ENCODE measurements at places on chromosomes 3 and 15.

DNA sequence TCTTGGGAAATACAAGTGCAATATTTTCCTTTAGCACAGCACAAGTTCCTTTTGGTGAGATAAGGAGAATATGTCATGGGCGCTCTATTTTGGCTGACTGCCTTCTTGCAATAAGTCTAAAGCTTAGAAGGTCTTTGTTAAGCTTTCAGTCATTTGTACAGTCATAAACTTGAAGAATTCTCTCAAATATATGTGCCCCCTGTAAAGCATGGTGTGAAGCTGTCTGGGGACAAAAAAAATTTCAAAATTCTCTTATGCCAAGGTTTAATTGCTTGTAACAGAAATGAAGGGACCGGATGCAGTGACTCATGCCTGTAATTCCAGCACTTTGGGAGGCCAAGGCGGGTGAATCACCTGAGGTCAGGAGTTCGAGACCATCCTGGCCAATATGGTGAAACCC lies 21.7 kb upstream of the ARID3B start:
- peak; percentile 42 for DNase-seq

GRCh38 chr3:122548076-122548475 lies 16.0 kb downstream of the PARP9 start:
- no peak for DNase-seq

DNA sequence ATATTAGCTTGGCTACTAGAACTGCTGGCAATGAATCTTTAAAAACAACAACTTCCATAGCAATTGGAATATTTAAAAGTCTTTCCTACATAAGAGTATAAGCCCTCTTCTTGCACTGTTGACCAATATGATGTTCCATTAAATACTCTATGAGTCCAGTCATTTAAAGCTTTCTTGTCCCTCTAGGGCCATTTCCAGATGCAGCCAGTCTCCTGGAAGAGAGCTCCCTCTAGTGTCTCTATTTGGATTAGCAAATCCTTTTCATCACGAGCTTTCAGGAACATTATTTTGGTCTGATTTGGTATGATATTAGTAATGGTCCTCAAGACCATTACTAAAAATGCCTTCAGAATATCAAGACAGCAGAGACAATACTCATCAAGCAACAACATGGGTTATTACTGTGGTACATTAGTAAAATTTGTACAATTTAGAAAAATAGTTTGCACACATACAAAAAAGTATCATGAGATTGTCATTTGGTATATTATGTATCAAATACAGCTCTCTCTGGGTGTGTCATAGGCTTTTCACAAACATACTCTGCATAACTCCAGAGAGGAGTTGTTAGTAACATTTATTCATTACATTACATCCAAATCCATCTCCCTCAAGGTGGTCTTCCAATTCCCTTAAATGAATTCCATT lies 101.3 kb downstream of the DPH6 start:
- peak; percentile 67 for DNase-seq

- no peak for DNase-seq
These were observed 99.8 kb downstream of the GREM1 start for GRCh38 chr15:32817577-32817976.

DNA sequence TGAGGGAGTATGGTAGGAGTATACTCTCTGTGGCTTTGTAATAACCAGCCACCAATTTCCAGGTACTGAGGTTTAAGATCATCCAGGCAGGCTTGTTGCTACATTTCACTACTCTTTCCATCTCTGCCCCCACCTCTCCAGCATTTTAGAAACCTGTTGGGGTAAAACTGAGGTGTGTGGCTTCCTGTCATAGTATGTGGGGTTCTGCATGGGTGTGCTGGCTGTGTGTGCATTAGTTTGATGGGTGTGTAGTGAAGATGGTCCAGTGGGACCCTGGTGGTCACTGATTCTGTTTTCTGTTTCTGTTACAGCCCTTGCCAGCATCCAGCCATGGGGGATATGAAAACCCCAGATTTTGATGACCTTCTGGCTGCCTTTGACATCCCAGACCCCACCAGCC lies 34.0 kb downstream of the ZNF592 start:
- no peak for DNase-seq

GRCh38 chr15:69025320-69025719 lies 10.8 kb downstream of the NOX5 start:
- DNase-seq = no peak

GRCh38 chr3:184300378-184300720 lies 1.3 kb downstream of the PSMD2 start:
- DNase-seq = peak; percentile 80
